Inflammatory macrophage treated with lipopolysaccharide for 4 hours (primary cell): ENCODE measurements at places on chromosomes 2 and 18.

DNA sequence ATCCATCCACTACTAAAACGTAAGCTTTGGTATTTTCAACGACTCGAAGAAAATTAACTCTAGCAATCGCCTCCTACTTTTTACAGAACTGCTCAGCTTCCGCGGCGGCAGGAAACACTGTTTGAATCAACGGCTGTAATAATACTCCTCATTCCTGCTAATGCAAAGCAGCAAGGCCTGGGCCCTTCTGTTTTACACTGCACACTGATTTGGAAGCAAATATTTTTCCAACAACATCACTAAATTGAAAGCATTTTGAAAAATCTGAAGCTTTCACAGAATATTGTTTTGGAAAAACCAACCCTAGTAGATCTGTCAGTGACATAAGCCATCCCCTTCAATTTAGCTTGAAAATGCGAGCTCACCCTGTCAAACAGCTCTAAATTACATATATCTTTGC, 261.2 kb downstream of the TXNL1 start:
- no peak for DNase-seq

GRCh38 chr18:23523429-23524212, 20.3 kb downstream of the RMC1 start:
- DNase-seq, result peak; percentile 95

DNA sequence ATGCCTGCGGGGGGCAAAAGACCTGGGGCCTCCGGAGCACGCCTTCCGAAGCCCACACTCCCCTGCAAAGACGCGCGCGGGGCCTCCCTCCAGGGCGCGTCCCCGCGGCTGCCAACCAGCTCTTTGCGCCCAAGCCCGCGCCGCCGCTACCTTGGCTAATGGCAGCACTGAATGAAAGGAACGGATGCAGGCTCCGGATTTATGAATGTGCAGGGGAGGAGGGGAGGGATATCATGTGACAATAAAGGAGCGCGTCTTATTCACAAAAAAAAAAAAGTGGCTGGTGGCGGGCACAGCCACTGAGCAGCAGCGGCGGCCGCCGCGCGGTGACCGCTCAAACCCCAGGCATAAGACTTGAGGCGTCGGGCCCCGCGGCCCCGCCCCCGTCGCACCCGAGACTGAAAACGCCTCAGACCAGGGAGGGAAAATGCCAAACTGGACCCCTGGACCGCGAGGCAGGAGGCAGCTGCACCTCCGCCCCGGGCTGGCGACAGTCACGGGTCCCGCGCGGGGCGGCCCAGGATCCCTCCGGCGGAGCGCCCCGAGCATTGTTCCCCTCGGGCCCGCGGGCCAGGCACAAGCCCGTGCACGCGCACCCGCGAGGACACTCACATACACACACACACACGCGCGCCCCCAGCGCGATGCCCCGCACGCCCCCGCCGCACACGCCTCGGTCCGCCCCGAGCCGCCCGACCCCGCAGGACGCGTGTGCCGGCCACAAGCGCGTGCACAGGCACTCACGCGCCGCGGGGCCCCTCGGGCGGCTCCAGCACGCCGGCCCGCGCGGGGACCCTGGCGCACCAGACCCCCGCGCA, 1.6 kb downstream of the SPRED2 start:
- peak; percentile 64 for DNase-seq

GRCh38 chr2:178426388-178426787, 24.6 kb downstream of the PRKRA start:
- DNase-seq, result no peak

DNA sequence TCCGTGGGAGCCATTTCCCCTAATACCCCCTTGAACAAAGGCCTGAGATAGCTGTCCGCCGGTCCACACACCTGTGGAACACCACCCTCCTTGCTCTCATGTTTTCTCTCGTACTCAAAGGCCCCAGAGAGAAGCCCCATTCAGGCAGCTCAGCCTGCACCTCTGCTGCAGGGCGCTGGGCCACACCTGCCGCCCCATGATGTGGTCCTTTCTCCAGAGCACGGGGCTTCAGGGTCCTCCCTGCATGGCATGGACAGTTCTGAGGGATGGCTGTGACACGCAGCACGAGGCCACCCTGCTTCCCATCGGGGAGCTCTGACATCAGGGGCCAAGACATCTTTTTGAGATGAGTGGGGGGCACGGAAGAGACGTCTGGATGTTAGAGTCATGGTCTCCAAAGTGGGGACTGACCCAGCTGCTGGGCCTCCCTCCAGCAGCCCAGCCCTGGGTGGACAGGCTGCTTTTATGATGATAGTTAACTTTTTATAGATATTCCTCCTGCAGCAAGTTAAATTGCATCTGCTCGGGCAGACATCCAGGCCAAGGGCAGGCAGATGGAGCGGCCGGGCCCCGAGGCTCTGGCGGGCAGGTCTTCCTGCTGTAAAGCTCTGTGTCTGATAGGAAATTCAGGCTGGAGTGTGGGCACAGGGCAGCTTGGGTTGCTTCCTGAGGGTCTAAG, 56.7 kb downstream of the SDC1 start:
- DNase-seq, result no peak

GRCh38 chr2:88751768-88752167, 60.3 kb downstream of the RPIA start:
- no peak for DNase-seq

DNA sequence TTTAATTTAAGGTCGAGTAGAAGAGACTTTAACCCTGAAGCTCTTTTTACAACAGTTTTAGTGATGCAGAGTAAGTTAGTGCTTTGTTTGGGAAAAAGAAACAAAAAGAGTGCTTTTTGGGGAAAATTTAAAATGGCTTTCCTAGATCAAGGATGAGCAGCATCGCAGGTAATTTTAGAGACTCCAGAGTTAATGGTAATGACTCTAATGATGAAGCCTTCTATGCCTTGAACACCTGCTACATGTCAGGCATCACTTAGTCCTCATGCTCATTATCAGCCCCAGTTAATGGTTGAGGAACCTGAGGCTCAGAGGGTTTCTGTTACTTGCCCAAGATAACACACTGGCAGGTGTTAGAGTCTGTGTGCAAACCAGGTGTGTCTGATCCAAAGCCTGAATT, 167.8 kb downstream of the ACOXL start:
- DNase-seq, result no peak

GRCh38 chr18:58997811-58998337, 133.2 kb downstream of the ZNF532 start:
- DNase-seq, result no peak

- DNase-seq, result peak; percentile 74
These were observed 69.9 kb downstream of the RTTN start for GRCh38 chr18:70135604-70136003.

DNA sequence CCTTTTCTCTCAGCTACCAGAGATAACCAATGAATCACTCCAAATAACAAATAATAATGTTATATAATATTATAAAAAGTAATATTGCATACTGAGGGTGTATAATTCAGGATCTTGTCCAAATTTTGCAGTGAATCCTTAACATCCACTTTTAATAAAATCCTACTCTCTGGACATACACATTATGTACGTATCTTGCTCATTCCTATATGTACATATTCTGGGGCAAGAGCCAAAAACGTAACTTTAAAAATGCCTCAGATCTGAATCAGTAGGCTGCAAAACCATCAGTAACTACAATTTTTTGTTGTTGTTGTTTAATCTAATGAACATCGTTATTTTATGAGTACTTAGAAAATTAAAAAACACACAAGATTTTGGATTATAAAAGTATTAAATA, 65.3 kb downstream of the SMAD2 start:
- DNase-seq, result no peak

DNA sequence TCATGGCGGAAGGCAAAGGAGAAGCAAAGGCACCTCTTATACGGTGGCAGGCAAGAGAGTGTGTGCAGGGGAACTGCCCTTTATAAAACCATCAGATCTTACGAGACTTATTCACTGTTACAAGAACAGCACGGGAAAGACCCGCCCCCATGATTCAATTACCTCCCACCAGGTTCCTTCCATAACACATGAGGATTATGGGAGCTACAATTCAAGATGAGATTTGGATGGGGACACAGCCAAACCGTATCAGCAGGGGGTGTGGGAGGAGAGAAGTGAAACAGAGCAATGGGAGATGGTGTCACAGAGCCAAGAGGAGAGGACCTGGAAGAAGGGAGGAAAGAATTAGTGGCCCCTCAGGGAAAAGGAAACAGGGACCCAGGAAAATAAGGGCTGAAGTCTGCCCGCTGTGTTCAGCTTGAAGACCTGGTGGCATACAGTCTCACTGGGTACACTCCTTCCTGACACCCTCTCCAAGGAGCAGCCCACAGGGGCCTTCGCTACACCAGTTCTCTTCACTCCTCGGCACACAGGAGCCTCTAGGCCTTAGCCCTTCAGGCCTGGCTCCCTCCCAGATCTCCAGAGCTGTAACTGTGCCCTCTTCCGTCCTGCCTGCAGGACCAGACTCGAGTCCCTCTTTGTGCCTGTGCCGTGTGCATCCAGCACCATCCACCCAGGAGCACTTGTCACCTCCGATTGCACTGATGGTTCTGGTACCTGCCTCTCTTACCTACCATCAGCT, 262.1 kb downstream of the EIPR1 start:
- DNase-seq, result no peak

GRCh38 chr18:67217551-67218166, 298.9 kb downstream of the DSEL start:
- DNase-seq, result peak; percentile 61

DNA sequence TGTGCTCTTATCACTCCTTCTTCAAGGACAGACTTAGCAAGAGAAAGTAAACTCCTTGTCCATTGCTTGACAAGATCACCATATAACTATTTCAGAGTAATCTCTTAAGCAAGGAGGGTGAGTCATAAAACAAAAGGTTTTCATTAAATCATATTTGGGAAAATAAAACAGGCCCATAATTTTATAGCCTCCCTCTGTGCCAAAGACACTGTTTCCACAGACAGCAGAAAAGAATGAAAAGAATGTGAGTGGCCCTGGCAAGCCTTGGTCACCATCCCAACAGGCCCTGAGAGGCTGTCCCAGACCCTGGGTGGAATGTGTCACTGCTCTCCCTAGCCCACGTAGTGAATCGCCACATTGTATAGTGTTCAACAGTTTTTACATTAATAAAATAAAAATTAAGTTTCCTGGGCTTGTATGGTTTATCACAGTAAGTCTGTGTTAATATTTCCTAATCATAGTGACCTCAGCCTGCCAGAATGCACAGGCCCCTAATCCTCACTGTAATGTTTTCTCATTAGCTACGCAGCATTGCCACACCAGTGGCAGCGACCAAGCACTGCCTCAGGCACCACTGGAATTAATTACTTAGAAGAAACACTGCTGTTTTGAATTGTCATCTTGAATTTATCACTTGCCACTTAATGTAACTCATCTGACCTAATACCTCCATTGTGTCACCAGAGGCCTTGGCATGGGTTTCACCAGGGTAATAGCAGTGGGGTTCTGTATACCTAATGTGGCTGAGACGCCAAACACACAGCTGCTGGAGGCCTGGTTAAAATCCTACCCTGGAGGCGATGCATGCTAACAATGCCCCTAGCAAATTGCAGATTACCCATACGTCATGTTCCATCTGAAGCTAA, 401.9 kb downstream of the LNPK start:
- no peak for DNase-seq

DNA sequence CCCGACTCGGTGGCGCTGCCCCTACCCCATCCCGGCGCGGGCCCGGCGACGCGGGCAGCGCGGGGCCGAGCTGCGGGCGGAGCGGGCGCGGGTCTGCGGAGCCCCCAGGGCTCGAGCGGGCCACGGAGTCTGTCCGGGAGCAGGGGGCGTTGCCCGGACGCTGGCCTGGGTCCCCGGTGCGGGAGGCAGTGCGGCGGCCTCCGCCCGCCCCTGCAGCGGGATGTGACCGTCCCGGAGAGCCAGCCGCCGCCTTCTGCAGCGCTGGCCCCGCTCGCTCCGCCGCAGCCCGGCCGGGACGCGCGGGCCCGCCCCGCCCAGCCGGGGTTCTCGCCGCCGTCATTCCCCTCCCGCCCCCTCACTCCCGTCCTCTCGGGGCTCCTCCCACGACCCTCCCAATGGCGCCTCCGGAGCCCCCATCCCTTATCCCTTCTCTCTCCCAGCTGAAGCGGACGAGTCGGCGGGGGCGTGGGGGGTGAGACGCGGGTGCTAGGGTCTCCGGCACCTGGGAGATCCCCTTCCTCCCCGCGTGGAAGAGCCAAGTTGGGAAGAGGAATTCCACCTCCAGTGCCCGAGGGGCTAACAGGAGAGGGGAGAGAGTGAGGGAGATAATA, at the start of gene FNDC4:
TSS of gene FNDC4 (minus strand) at position 257 of the 611 bp plus-strand sequence. CDS start 521 bp downstream, outside the sequence.
- DNase-seq, result peak; percentile 11

- no peak for DNase-seq
These were observed 14.0 kb downstream of the MBD2 start for GRCh38 chr18:54210463-54210862.

DNA sequence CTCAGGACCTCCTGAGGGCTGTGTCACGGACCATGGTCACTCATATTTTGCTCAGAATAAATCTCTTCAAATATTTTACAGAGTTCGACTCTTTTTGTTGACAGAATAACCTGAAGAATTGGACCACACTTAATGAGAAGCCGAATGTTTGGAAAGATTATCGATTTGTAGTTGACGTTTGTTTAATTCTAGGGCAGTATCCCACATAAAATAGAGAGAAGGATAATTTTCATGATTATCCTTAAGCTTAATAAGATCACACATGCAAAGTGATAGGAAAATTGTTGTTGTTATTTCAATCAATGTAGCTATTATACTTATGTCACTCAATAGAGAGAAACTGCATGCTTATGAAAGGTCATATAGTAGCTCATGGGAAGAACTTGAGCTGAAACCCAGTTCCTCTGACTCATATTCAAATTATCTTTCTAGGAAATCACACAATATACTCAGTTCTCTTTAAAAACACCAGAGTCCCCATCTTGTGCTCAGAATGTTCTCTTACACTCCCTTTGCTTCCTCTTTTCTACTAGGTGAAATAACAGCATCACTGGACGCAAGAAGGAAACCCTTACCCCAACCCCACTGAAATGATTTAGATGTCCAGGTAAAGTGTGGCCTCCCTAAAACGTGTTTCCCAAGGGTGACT, 982.1 kb downstream of the TSN start:
- DNase-seq, result peak; percentile 46

- DNase-seq, result peak; percentile 94
These were observed 17.7 kb upstream of the RAB10 start for GRCh38 chr2:26016012-26016705.

- no peak for DNase-seq
These were observed 96.6 kb downstream of the QPCT start for GRCh38 chr2:37441055-37441454.

GRCh38 chr2:45585267-45585861, 25.7 kb downstream of the SRBD1 start:
- DNase-seq, result peak; percentile 90

- DNase-seq, result no peak
These were observed 23.9 kb downstream of the SP5 start for GRCh38 chr2:170739048-170739447.

DNA sequence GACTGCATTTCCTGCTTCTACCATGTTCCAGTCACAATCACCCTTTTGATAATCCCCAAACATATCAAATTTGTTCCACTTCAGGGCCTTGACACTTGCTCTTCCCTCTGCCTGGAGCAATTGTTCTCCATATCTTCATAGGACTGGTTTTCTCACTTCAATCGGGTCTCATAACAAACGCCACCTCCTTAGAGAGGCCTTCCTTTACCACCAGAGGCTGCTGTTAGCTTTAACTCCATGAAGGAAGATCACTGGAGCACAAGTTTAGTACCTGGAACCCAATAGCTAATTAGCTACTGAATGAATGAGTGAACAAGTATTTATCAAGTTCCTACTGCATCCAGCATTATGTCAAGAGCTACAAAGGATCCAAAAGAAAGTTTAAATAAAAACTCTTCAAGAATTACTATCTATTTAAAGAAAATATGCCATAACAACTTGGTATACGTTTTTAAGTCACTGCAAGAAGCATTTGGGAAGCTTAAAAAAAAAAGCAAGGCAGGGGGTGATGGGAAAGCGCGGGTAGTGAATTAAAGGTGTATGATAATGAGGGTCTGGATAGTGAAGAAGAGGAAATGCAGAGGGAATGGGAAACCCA, 58.8 kb downstream of the BAZ2B start:
- DNase-seq, result peak; percentile 49
